ENCODE measurements at places on chromosomes 5 and 9.

- no peak for DNase-seq
Measured at GRCh38 chr5:178416919-178417318, 173.3 kb downstream of the COL23A1 start.

DNA sequence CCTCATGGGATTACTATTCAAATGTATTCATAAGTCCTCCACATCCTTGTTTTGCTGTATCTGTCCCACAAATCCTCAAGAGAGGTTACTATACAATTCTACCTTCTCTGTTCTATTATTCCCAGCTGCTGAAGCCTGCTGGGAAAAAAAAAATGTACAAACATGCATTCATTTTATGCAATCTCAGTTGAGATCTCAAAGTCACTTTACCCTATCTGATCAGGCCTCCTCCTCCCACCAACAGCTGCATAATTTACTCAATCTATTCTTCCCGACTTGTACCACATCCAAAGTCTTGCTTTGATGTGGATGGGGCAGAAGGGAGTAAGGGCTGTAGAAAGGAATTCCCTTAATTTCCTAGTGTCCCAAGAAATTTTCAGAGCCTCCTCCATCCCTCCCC lies 28.6 kb downstream of the PSIP1 start:
- DNase-seq, result no peak

DNA sequence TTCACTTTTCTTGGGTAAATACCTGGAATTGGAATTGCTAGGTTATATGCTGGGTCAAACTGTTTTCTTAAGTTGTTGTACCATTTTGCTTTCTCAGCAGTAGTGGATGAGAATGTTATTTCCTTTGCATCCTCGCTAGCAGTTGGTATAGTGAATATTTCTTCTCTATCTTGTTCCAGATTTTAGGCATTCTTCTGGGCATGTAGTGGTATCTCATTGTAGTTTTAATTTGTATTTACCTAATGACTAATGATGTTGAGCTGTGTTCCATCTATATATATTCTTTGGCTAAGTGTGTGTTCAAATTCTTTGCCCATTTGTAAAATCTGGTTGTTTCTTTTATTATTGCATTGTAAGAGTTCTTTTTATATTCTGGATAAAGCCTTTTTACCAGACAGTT lies 333.3 kb downstream of the MAT2B start:
- no peak for DNase-seq

- peak; percentile 21 for DNase-seq
Measured at GRCh38 chr5:153147891-153148623, 342.4 kb upstream of the GRIA1 start.

DNA sequence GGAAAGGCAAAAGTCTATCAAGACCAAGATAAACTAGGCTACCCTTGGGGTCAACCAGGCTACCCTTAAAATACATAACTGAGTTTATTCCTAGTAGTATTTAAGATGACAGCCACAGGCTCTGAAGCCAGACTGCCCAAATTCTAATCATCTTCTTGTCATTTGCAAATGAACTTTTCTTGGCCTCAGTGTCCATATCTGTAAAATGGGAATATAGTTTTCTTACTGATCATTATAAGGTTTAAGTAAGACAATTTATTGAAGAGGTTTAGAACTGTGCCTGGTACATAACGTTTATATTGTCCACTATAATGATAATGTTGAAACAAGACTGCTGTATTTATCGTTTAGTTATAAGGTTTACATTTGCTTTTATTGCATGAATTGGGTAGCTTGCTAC lies 112.5 kb downstream of the SLC12A2 start:
- DNase-seq, result no peak
